ENCODE measurements at places on chromosomes 2 and 18.

DNA sequence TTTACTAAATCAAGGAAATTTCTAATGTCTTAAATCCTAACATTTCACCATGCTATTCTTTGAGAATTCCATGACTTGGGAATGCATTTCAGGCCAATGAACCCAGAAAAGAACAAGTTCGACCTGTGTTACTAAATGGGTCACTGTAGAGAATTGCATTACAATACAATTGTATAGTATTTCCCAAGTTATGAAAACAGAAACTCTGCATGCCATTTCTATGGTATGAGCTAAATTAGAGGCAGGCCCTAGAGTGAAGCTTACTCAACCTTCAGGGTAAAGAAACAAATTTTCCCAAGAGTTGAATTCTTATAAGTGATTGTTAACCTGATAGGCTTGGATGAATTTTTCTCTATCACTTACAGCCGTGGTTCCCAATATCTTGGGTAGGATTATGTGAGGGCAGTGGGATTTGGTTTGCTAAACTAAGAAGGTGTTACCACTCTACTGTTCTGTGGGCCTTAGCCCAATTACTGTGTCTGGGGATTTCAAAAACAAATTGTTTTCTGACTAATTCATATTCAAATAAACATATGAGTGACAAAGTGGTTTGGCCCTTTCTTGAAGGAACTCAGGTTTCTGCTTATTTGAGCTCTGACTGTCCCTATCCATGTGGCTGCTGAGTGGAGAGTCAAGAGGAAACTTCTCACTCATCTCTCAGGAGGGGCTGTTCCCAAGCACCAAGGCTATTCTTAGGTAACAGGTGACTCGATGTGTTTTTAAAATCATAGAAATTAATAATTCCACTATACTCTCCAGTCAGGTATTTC lies 11.2 kb upstream of the SERPINB7 start:
- no peak for DNase-seq

DNA sequence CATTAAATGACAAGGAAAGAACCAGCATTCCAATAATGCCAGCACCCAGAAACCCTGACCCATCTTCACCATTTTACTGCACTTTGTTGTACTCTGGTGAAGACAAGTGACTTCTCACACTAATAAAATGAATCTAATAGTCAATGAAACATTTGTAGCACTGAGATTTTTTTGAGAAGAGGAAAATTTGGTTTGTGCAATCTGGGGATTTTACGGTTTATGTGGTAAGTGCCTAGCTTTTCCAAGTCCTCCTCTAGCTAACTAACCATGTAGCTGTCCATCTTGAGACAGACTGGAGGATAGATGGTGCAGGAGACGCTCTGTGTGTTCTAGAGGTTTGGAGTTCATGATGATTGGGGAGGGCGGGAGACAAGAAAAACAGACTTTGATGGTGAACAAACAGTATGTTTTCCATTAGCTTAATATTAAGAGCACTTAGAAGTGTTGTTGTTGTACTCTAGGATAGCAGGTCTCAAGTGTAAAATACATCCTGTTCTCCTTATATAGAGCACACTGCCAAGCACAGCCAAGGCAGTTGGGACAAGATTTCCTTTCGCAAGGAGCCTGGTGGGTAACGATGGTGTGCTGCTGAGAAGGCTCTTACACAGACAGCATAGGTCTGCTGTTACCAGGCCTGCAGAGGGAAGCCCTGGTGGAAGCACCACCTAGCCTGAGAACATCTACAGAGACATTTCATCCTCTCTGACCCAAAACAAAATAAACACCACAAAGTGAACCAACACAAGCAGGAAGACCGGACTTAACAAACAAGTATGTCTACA lies 83.7 kb downstream of the BCL11A start:
- DNase-seq: no peak

DNA sequence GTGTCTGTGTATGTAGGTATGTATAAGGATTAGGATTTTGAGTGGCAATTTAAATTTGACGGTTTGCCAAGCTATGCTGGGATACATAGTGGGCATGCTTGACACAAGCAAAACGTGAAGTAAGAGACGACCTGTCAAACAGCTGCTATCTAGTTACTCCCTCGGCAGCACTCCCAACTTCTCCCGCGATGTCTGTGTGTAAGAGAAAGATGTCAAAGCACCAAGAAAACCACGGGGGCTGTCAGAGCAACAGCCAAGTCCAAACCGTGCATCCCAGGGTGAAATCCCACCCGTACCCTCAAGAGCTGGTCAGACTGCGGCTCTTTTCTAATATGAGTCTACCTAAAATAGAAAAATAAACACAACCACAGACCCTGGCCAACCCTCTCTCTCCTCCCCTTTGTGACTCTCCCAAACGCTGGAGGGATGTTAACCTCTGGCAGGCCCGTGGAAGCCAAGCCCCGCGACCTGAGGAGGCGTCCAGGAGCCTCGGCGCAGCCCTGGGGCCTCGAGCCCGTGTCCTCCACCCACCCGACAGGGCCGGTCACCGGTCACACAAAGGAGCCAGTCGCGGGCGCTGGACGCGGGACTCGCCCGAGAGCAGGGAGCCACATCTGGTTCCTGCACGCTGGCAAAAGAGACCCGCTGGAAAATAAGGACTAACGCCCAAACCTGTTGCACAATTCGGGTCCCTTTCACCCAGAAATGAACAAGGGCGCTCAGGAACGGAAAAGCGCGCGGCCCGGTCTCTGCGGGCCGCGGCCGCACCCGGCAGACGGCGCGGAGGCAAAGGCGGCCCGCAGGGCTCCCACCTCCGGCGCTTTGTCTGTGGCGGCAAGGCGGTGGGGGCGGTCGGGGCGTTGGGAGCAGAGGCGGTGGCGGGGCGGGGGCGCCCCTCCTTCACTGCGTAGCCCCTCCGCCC lies 925 bp downstream of the SESTD1 start:
- DNase-seq: peak; percentile 67

DNA sequence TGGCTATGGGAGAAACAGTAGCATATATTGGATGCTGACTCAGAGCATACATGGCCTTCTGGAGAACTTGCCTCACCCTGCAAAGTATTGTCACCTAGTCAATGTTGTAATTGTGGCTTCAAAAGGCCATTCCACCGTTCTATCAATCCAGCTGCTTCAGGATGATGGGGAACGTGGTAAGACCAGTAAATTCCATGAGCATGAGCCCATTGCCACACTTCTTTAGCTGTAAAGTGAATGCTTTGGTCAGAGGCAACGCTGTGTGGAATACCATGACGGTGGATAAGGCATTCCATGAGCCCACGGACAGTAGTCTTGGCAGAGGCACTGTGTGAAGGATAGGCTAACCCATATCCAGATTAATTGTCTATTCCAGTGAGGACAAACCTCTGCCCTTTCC lies 1300.1 kb upstream of the ACVR2A start:
- DNase-seq: no peak

GRCh38 chr18:74898965-74899364 lies 301.3 kb downstream of the ZNF407 start:
- DNase-seq: no peak

GRCh38 chr2:11422901-11423435 lies 43.0 kb downstream of the E2F6 start:
- DNase-seq: no peak

DNA sequence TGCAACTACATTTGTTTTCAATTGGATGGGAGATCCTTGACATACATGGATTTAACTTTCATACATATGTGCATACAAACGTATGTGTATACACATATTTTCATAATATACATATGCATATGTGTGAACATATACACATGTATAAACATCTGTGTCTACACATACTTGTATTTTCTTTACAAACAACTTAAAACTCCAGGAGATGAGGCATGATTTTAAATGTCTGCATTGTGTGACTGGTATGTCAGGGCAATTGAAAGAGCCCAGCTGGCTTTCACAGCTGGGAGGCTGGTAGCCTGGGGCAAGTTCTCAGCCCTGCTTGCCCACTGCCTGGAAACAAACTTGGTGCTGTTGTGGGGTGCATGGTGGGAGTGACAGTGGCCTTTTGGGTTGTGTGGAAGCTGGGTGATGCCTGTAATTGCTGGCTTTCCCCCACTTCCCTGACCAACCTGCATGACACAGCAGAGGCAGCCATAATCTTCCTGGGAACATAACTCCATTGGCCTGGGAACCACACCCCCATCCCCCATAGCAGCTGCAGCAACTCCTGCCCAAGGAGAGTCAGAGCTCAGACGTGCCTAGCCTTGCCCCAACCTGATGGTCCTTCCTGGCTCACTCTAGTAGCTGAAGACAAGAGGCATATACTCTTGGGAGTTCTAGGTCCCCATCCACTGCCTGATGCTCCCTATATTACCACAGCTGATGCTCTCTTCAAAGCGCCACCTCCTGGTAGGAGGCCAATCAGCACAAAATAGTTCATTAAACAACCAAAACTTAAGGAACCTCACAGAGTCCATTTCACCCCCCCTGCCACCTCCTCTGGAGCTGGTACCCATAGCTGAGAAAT lies 158.3 kb downstream of the CERS6 start:
- no peak for DNase-seq

DNA sequence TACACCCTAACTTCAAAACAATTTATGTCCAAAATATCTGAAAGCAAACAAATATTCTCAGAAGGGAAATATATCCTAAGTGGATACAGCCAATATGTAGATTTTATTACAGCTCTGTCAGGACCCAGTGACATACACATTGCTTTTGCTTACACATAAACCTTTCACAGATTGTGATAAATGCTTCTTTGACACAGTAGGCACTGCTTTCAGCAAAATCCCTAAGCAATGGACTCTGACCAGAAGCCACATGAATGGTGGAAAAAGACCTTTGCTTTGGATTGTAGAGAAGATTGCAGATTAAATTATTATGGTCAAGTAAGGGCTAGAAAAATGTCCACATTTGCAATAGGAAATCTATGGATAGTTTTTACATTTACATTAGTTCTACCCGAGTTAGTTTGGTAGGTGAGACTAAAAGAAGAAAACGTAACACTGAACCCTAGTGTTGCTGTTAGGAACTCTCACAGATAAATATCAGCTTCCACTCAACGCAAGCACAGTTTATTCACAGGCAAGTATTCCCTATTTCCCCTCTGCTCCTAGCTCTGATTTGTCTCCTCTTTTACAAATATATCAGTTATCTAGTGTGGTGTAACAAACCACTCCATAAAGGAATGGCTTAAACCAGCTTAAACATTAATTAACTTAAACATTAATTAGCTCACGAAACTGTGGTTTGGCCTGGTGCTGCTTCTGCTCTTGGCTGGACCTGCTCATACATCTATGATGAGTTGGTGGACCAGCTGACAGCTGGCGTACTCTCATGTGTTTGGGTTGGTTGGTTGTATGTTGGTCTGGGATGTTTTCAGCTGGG lies 23.6 kb upstream of the SERPINE2 start:
- DNase-seq: no peak

GRCh38 chr18:73717570-73717969 lies 430.1 kb downstream of the FBXO15 start:
- no peak for DNase-seq

- no peak for DNase-seq
Observed at GRCh38 chr2:223696719-223697118, 94.6 kb upstream of the SCG2 start.

GRCh38 chr2:239676716-239677452 lies 276.1 kb upstream of the HDAC4 start:
- no peak for DNase-seq

Measured in left ventricle myocardium superior (tissue), 1 donor.